ENCODE measurements at places on chromosomes 4 and X.

DNA sequence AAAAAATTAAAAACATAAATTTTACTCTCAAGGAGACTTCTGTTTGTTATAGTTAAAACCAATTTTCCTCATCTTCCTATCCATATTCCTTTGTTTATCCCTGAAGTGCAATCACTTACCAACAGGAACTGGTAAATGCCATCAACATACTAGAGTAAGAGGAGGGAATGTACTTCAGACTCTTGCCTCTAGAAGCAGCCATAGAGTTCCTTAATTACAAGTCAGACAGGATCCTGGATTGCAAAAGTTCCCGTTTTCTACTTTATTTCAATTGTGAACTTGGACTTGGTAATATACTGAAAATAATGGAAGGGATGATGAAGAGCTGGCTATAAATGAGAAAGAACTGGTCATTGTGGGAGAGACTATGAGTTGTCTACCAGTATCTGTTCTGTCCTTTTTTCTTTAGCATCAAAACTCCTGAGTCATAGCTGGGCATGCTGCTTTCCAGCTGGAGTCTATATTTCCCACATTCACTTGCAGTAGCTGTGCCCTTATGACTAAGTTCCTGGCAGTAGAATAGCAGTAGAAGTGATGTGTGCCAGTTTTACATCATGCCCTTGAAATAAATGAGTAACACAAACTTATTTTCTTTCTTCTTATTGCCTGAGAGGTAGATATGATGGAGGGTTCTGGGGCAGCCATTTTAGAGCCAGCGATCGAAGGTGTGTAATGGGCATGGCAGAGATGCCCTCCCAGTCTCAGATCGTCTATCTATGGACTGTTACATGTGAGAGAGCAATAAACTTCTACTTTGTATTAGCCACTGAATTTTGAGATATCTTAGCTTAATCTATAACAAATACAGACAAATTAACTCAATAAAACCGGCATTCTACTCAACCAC, 26.8 kb upstream of the SPARCL1 start:
- DNase-seq, result no peak

- DNase-seq, result no peak
Observed at GRCh38 chr4:622071-622995, 3.0 kb upstream of the PDE6B start.

- no peak for DNase-seq
Observed at GRCh38 chr4:48340276-48340964, 909 bp upstream of the SLAIN2 start.

DNA sequence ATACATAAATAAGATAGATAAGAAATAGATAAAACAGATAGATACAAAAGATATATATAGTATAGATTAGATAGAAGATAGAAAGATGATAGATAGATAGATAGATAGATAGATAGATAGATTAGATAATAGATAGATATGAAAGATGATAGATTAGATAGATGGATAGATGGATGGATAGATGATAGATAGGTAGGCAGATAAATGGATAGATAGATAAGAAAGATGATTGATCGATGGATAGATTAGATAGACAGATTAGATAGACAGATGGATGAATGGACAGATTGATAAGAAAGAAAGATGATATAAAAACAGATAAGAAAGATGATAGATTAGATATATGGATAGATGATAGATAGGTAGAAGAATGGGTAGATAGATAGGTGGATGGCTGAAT, 90.3 kb downstream of the SMIM20 start:
- no peak for DNase-seq

DNA sequence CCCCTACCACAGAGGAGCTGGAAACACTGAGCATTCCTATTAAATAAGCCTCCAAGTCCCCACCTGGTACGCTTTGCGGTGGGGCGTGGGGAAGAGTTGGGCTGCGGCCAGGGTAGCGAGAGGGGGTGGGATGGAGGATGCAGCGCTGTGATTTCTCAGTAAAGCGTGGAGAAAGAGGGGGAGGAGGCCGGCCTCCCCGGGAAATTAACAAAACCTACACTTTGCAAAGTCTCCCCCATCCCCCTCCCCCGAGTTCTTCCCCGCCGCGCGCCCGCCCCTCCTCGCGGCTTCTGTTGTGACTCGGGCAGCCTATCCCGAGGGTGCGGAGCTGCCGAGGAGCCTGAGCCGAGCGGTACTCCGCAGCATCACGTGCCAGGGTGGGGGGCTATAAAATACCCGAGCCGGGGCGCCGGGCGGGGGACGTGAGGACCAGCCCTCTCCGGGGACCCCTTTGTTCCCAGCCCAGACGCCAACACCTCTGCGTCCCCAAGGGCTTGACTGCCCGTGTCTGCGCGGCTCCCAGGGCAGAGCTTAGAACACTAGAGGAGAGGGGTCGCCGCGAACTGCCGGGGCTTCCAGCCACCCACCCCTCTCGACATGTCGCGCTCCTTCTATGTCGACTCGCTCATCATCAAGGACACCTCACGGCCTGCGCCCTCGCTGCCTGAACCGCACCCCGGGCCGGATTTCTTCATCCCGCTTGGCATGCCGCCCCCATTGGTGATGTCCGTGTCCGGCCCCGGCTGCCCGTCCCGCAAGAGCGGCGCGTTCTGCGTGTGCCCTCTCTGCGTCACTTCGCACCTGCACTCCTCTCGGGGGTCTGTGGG, at the start of gene GSX2:
TSS of gene GSX2 (plus strand) at position 416 of the 827 bp plus-strand sequence. CDS start at position 598, 182 bp downstream.
- no peak for DNase-seq

DNA sequence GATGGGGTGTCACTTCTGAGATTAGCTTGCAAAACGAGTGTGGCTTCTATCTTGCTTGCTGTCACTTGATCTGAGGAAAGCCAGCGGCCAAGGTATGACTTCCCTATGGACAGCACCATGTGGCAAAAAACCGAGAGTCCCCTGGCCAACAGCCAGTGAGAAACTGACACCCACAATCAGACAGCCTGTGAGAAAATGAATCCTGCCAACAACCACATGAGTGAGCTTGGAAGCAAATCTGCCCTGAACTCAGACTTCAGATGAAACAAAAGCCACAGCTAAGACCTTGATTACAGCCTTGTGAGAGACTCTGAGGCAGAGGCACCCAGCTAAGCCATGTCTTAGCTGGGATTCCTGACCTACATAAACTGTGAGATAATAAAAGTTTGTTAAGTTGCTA, 45.5 kb downstream of the PPP1R2C start:
- no peak for DNase-seq

GRCh38 chr4:183347146-183347545, 24.9 kb upstream of the CLDN24 start:
- DNase-seq, result no peak

- peak; percentile 72 for DNase-seq
Observed at GRCh38 chrX:11787564-11787963, 29.5 kb downstream of the MSL3 start.

GRCh38 chr4:185597532-185598188, 62.4 kb upstream of the PDLIM3 start:
- DNase-seq, result peak; percentile 68

GRCh38 chr4:114997576-114998247, 115.7 kb downstream of the NDST4 start:
- no peak for DNase-seq

DNA sequence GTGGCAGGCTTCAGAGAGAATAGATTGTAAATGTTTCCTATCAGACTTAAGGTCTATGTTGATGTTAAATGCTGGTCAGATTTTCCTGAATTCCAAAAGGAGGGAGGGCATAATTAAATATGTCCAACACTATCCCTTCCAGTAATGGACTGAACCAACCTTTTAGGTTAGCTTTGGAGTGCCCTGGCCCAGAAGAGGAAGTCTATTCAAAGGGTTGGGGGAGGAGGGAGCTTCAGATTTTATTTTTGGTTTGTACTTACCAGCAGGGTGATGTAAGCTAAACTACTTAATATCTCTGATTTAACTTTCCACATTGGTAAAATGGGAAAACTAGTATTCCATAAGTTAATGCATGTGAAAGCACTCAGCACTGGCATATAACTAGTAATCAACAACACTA, 91.1 kb downstream of the RBM46 start:
- DNase-seq, result no peak

DNA sequence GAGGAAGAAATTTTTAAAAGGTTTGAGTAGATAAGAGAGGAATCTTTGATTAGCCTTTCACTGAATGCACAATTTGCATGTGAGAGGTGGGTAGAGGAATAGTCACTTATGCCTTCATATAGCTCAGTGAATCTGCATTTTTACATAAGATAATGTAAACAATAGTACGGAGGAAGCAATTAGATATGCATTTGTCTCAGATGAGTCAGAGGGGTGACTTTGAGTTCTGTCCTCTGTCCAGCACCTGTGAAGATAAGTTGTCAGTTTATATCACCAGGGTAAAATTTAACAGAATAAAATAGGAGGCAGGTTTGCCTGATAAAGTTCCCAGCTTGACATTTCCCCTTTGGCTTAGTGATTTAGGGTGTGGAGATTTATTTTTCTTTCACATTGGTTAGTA, 841.9 kb downstream of the PCDH18 start:
- DNase-seq, result no peak

DNA sequence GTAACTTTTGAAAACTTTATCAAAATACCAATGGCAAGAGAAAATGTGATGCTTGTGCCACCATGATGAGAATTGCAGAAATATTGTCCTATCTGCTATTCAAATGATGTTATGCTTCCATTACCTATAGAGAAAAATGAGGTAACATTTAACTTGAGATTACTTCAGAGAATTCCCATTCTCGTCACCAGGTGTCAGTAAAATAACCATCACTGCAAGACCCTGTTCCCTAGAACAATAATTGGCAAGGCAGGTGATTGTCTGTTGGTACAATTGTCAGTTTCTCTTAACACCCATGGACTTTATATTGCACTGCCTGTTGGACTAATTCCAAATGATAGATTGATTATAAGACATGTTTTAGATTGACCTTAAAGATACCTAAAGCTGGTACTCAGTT, 179.9 kb downstream of the GABRG1 start:
- DNase-seq, result no peak

GRCh38 chr4:26464420-26465095, 25.7 kb downstream of the CCKAR start:
- DNase-seq, result no peak

DNA sequence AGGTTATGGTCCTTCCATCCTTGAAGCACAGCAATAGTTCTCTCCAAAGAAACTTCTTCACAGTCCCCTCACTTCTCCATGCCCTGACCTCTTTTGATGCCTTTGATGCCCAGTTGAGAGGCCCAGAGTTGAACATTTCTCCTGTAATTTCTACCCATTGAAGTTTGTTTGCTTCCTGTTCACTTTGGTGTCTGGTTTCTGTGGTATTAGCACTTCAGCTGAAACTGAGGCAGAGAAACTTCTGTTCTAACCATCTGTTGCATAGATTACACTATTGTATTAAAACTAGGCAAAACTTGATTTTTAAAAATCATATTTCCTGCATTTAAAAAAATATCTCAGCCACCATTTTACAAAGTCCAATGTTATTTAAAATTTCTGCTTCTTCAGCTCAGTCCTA, 89.8 kb upstream of the ADGRG2 start:
- DNase-seq, result no peak

DNA sequence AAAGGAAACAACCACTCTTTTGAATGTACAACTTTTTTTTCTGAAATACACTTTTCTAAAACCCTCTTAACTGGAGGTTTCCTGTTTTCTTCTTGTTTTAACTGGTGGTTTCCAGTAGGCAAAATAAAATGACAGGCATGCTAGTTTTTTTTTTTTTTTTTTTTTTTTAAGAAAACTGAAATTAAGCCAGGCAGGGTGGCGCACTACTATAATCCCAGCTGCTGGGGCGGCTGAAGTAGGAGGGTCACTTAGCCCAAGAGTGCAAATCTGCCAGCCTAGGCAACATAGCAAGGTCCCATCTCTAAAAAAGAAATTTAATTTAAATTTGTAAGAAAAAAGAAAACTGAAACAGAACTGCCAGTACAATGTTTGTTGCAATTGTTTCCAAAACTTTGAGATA, 44.0 kb downstream of the TMEM144 start:
- no peak for DNase-seq

GRCh38 chr4:111991797-111992196, 153.5 kb upstream of the FAM241A start:
- no peak for DNase-seq

- DNase-seq, result no peak
Observed at GRCh38 chrX:151505796-151506195, 57.7 kb upstream of the PASD1 start.

- DNase-seq, result no peak
Observed at GRCh38 chr4:2482192-2482591, 13.3 kb downstream of the RNF4 start.

- no peak for DNase-seq
Observed at GRCh38 chr4:128688846-128689437, 120.6 kb upstream of the JADE1 start.

DNA sequence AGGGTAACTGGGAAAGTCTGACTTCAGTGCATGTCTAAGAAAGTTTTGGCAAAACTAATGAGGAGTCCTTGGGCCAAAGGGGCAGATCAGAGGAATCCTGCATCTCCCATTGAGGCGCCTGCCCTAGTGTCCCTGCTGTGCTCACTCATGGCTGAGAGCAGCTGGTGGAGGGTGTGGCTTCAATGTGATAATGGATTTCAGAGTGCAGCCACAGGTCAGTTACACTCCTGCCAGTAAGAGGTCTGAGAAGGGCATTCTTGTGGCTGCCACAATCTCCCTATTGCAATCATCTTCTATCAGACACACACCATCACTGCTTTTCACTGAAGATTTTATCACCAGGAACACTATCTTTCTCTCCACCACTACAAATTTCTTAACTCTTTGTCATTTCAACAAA, 457.1 kb downstream of the MID1IP1 start:
- no peak for DNase-seq

Measured in activated T-cell treated with anti-CD3 and anti-CD28 coated beads, Interleukin-2, amount 50 U/mL, for 1 hour (primary cell).